ENCODE measurements at places on chromosomes 1 and 21.

GRCh38 chr1:32983020-32983419, 18.4 kb upstream of the RNF19B start:
- no peak for DNase-seq

DNA sequence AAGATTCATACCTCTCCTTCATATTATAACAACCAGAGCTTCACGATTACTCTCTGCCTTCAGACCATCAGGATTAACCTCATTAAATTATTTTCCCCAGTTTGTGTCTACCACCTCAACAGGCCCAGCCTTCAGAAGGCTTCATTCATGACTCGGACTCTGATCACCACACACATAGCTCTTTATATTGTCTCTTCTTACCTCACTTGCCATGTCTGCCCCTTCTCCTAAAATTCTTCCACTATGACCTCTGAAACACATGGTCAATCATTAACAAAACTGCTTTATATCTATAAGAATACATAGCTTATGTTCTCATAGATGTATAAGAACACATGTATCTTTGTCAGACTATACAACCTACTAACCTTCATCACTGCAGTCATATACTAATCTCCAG, 79.8 kb downstream of the USP1 start:
- DNase-seq, result no peak

GRCh38 chr1:2186901-2187300, 7.7 kb downstream of the FAAP20 start:
- DNase-seq, result no peak

DNA sequence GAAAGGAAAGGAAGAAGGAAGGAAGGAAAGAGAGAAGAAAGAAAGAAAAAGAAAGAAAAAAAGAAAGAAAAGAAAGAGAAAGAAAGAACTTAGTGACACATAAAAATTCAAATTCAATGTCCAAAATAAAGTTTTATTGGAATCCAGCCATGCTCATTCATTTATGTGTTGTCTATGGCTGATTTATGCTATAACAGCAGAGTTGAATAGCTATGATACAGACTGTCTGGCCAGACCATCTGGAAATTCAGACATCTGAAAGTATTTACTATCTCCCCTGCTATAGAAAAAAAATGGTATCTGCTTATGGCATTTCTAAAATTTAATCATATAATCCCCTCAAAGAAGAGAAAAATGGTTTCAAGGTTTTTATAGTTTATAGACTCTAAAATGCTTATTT, 79.4 kb upstream of the RRP15 start:
- DNase-seq, result no peak

GRCh38 chr1:51234721-51235425, 1.2 kb upstream of the RNF11 start:
- peak; percentile 28 for DNase-seq

DNA sequence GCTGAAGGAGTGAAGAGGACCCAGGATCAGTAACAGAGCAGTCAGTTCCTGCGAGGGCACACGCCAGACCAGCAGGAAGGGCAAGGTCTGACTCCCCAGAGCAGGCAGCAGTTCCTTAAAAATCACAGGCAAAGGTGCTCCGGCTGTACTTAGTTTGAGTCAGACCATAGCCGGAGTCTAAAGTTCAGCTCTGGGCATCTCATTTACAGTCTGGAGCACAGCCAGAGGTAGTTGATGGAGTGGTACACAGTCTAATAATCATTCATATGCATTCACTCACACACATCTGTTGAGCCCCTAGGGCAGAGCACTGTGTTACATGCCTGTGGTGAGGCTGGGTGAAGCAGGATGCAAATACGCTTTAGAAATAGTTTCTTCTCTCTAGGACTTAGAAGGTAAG, 7.3 kb upstream of the AMIGO1 start:
- no peak for DNase-seq

DNA sequence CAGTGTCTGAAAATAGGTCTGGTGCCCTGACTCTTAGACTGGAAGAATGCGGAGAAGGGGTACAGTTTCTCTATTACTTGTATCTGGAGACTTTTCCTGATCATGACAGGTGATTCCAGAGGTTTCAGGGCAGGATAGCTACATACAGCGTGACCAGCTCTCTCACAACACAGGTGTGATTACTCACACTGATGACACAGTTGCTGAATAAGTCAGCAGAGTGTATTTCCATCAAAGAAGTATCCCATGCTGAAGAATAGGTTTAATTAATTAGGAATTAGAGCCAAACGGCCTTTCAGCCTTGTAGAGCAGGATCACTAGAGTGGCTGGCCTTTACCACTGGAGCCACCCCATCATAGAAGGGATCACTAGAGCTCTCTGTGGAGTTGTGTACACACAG, 298.6 kb downstream of the LMX1A start:
- DNase-seq, result no peak
